Prostate gland (tissue), 2 donors: ENCODE measurements at places on chromosomes 12 and 14.

- no peak for DNase-seq
Observed at GRCh38 chr14:33451211-33451610, 499.7 kb downstream of the EGLN3 start.

GRCh38 chr12:113088971-113089756 is 32.6 kb downstream of the DTX1 start:
- DNase-seq = no peak

DNA sequence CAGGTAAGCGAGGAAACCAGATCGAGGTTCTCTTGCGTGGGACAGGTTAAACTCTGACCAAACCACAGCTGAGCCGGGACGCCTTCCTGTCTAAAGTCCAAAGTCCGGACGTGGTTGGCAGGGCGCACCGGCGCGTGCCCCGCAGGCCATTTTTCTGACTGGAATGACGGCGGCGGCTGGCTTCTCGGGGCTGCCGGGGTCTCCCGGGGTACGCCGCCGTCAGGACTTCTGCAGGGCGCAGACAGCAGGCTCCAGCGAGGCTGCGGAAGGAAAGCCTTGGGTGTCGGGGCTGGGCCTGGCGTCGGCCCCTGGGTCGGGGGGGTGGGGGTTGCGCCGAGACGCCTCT is 32.8 kb downstream of the MIA2 start:
- DNase-seq = peak; percentile 52

DNA sequence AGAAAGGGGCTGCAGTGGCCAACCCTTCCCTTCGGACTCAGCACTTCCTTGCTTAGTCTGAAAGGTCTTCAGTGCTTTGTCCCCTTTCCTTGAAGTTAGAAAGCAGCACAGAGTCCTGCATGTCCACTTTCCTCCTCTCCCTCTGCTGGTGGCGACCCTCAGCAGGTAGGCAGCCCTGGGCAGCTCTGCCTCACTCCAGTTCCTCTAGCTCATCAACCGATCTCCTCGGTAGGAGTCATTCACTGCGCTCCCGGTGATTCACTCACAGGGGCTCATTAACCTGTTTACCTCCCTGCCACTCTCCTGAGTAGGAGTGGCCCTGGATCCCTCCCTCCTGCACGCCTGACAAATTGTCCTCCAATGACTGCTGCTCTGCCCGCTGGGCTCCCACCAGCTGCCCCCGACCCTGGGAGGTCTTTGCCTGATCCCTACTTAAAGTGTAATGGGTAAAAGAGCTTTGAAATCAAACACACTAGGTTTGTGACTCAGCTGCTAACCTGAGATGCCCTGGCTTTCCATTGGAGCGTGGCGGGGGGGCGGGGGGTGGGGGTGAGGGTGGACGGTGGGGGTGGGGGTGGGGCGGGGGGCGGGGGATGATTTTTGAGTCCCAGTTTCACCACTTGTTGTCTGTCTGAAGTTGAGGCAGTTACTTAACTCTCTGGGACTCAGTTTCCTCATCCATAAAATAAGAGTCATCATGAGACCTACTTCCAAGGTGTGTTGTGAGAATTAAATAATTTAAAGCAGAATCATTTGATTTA is 4.2 kb downstream of the SCNN1A start:
- peak; percentile 92 for DNase-seq

GRCh38 chr14:35346738-35347322 is 54.6 kb downstream of the PSMA6 start:
- no peak for DNase-seq

DNA sequence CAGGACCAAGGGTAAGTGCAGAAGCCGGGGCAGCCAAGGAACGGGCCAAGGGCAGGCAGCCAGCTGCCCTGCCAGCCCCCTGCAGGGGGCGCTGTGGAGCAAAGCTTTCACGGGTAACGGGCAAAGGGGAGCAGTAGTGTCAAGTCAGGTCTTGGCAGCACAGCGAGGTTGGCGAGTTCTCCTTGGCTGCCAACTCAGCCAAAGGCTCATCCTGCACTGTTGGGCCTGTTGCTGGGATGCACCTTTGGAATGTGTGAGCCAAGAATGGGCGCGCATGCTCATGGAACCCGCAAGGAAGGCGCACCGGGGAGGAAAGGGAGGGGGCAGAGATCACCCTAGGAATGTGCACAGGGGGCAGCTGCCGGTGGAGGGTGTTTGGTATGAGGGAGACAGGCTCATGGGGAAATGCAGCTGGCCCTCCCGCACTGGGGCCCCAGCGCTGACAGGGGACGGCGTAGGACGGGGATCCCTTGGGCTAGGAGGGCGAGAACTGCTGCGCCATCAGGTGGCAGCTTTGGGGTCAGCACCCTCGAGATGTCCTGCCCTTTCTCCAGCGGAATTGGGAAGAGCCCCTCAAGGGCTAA is 138.0 kb downstream of the ASCL4 start:
- peak; percentile 24 for DNase-seq

DNA sequence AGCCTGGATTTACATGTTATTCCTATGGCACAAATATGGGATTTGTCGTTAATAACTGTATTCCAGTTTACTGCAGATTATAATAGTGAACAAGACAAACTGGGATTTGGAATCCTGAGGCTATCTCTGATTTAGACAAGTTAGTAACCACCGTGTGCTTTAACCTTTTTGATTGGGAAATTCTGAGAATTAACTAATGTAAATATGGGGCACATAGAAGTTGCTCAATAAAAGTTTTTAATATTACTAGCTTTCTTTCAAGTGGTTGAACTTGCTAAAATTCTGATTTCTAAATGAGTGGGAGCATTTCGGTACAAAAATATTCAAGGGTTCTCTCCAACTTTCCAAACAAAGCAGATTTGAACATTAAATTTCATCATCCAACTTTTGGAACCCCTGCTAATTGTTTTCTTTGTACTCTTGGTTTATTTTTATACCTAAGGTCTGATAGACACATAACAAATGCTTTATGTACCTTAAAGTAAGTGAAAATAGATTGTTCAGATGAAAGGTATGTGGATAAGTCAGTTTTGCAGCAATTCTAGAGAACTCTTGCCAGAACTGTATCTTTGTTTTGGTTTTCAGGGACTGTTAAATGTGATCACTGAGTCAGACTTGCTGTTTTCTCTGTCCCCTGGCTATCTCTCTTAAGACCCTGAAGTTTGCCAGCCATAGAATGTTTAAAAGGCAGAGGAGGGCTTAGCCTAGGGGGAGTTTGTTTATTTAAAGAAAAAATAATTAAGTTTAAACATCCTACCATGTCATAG is 57.5 kb downstream of the FRS2 start:
- DNase-seq = no peak

GRCh38 chr14:95758331-95758730 is 44.4 kb upstream of the TCL1A start:
- DNase-seq = no peak

- DNase-seq = no peak
Observed at GRCh38 chr12:81541121-81541520, 218.0 kb downstream of the PPFIA2 start.

DNA sequence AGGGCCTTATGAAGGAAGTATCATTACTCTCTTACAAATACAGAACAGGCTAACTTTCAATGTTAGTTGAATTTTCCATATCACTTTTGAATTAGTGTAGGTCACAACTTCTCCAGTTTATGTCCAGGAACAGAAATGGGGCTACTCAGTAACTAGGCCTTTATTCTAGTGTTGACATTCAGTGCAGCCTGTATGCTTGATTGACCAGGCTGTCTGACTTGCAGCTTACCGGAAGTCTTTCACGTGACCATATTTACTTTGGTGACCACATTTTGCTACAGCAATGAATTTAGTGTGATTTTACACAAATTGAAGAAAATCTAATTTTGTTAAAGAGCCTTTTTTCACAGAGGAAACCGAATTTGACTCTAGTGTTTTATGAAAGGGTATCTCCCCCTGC is 12.4 kb downstream of the MTERF2 start:
- no peak for DNase-seq
